ENCODE measurements at places on chromosomes 2 and 18.

GRCh38 chr2:102509749-102510148 lies 36.7 kb downstream of the SLC9A4 start:
- no peak for DNase-seq

DNA sequence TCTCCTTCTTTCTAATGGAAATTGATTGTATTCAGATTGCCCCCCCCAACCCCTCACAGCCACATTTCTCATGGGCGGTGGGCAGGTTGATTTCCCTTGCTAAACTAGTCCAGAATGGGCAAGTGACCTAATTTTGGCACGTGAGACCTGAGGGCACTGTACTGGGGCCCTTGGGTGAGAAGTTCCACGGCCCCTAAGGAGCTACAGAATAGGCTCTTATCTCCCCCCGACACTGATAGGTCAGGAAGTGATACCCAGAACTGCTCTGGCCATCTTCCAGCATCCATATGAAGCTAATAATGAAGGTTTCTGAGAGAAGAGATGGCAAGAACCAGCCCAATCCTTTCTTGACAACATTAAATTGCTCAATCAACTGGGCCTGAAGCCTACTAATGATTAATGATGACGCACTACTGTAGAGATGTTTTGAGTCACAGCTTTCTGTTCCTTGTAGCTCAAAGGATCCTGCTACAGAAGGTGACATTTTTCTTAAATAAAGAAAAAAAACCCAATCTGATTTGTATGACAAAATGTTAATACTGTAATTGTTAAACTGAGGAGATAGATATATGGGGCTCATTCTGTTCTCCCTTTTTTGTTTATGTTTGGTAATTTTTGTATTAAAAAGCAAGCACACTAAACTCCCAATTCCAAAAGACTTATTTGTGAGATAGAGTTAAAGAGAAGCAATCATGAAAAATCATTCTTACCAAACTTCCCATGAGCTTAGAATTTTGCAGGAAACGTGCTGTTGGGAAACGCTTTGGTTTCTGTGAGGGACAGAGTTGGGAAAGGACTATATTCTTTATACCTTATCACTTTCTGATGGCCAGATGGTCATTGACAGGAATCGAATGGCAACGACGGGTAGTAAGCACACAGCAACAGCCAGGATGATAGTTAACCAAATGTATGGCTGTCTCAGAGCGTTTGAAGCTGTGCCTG lies 28.2 kb upstream of the NARS1 start:
- peak; percentile 83 for DNase-seq

GRCh38 chr2:206840999-206841398 lies 75.6 kb downstream of the FASTKD2 start:
- DNase-seq = no peak

DNA sequence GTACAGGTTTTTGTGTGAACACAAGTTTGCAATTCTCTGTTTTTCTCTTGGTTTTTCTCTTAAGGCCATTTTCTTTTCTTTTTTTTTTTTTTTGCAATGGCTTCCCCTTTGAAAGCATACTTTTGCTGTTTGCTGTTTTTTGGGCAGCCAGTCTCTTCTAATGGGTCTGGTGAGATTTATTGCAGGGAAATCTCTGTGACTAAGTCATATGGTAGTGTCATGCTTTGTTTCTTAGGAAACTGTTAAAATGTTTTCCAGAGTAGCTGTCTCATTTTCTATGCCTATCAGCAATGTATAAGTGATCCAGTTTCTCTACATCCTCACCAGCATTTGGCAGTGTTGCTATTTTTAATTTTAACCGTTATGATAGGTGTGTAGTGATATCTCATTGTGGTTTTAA lies 27.9 kb upstream of the CDCA7 start:
- DNase-seq = peak; percentile 80

DNA sequence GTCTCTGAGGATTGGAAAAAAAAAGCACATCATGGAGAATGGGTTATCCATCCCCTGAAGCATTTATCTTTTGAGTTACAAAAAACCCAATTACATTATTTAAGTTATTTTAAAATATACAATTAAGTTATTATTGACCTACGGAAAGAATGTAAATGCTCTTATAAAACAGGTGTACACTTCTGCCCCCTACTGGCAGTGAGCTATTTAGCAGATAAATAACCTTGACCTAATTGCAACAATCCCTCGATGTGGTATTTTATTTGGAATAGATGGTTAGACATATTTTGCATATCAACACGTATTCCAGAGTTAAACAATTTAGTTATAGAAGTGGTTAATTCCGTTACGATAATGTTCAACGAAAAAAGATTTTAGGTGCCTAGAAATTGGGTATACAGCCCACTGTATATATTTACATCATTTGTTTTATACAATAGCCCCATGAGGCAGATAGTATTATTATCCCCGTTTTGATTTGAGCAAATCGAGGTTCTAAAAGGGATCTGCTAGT lies 9.1 kb upstream of the DAW1 start:
- DNase-seq = peak; percentile 28

DNA sequence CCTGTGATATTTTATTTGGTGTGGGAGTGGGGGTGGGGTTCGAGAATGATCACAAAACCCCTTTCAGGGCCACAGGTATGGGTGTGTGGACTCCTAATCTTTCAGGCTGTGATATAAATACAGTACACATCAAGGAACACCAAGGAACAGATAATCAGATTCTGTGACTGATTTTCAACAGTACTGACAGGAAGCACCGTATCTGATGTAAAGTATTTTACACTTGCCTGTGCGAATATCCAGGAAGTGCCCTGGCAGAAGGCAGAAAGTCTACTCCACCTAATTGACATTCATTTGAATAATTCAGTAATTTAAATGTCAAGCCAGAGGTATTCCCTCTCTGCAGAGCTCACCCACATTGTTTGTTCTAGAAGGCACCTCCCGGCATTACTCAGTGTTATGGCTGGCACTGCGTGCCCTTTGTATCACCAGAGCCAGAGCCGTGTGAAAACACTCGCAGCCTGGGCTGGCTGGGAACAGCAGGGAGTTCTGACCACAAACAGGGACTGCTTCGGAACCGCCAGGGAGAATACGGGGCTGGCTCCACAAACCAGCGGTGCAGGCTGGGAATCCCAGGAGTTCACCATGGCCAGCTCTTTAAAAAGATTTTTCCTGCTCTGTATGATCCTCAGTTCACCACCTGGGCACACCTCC lies 91.8 kb downstream of the ACVR1 start:
- no peak for DNase-seq

GRCh38 chr2:217983276-217984233 lies 19.2 kb downstream of the TNS1 start:
- DNase-seq = no peak

DNA sequence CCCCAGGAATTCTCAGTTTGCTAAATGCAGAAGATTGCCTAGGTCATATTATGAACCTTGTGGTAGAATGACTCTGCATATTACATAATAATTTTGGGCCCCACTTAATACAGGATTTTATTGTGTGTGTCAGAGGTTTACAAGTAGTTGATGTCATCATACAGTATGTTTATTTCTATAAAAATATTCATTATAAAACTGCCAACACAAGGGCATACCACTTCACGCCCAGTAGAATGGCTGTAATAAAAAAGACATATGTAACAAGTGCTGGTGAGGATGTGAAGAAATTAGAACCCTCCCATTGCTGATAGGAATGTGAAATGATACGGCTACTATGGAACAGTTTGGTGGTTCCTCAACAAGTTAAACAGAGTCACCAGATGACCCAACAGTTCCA lies 61.4 kb upstream of the TWSG1 start:
- no peak for DNase-seq

- no peak for DNase-seq
Measured at GRCh38 chr2:203237346-203238238, 1.2 kb upstream of the CYP20A1 start.

- peak; percentile 81 for DNase-seq
Measured at GRCh38 chr2:102514061-102514785, 41.2 kb downstream of the SLC9A4 start.

DNA sequence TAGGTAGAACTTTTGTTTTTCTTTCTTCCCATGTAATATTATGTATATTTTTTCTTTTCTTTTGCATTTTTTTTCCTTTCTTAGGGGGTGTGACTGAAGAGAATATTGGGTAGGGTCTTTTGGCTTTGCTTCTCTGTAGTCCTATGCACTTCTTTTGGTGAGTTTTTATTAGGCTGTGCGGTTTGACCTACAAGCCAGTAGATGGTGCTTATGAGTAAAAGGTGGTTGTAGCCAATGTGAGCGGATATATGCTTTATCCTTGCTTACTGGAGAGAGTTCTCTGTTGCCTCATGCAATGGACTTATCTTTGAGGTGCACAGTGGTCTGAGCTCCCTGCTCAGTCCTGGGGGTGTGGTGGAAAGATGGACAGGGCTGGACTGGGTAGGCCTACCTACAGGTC lies 52.7 kb downstream of the DSEL start:
- no peak for DNase-seq

DNA sequence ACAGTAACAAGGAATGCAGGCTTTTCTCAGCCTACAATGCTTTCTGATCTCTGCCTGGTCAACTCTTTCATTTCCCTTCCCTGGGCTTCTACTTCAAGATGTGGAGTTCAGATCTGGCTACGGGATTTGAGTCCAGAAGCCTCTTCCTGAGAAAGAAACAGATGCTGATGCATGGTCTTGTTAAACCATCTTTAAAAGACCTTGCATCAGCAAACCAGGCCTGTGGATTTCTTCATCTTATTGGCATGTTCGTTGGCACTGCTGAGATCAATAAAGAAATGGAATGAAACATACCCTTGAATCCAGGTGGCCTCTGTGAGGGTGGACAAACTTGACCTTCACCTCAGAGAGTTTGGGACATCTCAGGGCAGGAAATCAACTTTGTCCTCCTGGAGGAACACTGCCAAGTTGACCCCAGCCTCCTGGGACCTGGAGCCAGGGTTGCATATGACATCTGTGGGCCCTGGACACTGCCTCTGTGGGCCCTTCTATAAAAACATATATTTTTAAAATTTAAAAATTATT lies 21.4 kb downstream of the IGFBP2 start:
- no peak for DNase-seq

GRCh38 chr18:13500869-13501542 lies 225.4 kb downstream of the FAM210A start:
- DNase-seq = peak; percentile 3

GRCh38 chr18:44823782-44824181 lies 143.1 kb downstream of the SETBP1 start:
- no peak for DNase-seq

DNA sequence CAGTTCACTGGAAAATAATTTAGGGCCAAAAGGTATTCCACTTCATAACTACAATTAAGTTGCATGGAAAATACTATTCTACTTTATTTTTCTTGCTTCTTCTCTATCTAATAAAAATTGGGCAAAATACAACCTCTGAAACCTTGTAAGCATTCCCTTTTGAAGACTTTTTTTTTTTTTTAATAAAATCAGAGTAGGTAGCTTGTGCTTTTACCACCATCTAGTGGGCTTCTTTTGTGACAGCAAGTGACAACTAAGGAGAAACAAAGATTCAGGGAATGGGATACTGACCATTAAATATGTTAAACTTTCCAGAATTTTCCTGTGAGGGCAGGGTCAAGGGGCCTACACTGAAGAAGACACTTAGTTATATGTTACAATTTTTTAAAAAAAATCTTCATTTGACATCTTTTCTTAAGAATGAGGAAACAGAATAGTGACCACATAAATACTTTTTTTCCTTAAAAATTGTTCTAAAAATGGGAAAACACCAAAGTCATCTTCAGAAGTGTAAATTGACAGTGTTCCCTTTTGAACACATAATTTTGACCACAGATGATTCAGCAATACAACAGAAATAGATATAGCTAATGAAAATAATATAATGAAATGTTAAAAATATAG lies 1183.2 kb upstream of the ACVR2A start:
- DNase-seq = peak; percentile 42

GRCh38 chr2:86556508-86556907 lies 6.7 kb downstream of the CHMP3 start:
- no peak for DNase-seq

- DNase-seq = no peak
Measured at GRCh38 chr2:151819920-151820319, 8.3 kb downstream of the ARL5A start.

DNA sequence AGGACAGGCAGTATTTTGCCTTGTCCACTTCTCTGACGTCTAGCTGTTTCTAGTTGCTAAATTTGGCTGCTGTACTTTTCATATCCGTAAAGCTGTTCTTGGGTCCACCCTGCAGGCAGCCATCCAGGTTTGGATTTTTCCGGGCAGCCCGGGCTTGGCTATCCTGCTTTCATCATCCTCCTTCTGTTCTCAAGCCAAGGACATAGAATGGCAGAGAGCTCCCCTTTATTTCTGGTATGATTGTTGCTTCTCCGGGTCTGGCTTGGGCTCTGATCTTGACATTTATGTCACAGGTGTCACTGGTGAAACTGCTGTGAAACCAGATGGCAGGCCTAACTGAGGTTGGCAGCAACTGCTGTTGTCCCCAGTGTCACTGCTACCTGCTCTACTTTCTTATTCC lies 35.5 kb downstream of the SCN2A start:
- no peak for DNase-seq

- no peak for DNase-seq
Measured at GRCh38 chr2:241298673-241299072, 16.8 kb downstream of the HDLBP start.

DNA sequence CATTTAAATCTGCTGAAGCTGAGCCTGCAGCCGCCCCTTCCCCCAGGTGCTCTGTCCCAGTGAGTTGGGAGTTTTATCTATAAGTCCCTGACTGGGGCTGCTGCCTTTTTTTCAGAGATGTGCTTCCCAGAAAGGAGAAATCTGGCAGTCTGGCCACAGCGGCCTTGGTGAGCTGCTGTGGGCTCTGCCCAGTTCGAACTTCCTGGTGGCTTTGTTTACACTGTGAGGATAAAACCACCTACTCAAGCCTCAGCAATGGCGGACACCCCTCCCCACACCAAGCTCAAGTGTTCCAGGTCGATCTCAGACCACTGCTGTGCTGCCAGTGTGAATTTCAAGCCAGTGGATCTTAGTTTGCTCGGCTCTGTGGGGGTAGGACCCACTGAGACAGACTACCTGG lies 97.3 kb downstream of the ACAA2 start:
- DNase-seq = no peak

DNA sequence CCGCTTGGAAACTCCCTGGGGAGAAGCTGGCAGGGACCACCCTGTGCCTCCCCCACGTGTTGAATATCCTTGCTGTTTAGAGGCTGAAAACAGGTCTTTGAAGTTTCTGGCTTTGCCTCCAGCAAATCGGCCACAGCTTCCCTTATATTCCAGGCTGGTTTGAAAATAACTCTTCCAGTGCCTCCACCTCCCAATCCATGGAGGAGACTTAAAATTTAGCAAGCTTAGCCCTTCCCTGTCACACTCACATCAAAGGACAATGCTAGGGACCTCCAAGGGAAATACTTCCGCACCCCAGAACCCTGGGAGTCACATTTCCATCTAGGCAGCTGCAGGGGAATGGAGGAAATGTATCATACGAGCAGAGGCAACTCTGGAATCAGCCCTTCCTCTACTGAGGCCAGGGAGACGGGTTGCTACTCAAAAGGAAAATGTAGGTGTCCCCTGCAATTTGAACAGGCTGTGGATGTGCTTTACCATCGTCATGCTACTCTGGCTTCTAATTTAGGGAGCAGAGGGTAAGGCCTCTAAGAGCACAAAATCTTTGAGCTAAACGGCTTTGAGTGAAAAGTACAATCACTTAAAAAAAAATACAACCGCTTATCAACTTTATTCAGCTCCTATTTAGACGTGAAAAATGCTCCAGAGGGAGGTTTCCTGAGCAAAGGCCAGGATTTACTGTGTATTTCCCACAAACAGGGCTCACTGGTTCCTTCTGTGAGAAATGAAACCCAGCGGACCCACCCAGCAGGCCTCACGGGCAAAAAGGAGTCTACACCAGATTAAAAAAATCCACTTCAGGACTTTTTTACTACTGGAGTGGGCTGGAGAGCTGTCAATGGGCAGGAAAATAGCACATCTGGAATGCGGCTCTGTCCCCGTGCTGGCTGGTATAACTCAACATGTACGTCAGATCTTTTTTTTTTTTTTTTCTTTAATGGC lies 49.4 kb upstream of the PKDCC start:
- no peak for DNase-seq

Measured in HFFc6 (cell line).